ENCODE measurements at places on chromosomes 2 and 18.

- no peak for DNase-seq
These were observed 48.4 kb upstream of the NAB1 start for GRCh38 chr2:190600293-190601103.

GRCh38 chr18:79193826-79194225 lies 124.6 kb downstream of the ATP9B start:
- no peak for DNase-seq

DNA sequence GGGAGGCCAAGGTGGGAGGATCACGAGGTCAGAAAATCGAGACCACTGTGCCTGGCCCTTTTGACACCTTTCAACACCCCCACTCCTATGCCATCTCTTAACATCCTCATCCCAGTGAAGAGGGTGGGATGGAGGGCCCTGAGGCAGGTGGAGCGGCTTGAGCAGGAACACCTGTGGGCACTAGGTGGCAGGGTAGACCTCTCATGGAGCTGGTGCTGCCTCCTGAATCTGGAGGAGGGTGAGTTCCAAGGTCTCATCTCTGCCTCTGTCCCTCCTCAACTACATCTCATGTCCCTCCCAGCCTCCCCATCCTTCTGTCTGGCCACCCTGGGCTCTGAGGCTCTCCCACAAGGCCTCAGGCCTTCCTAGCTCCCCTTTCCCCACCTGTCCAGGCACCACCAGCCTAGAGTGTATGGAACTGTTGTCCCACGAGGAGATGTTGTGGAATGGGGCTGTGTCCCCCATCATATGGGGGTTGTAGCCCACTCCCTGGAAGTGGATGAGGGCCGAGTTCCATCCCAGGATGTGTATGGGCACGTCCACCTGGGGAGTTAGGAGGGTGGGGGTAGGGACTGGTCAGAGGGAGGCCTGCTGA lies 17.0 kb upstream of the CRYBA2 start:
- DNase-seq, result no peak

- DNase-seq, result no peak
These were observed 194.2 kb downstream of the GLI2 start for GRCh38 chr2:120929829-120930228.

- no peak for DNase-seq
These were observed 176.8 kb upstream of the ALKAL2 start for GRCh38 chr2:464562-465309.

GRCh38 chr2:124533226-124533954 lies 508.3 kb downstream of the CNTNAP5 start:
- no peak for DNase-seq

GRCh38 chr2:226295123-226295522 lies 504.5 kb downstream of the IRS1 start:
- DNase-seq, result no peak

DNA sequence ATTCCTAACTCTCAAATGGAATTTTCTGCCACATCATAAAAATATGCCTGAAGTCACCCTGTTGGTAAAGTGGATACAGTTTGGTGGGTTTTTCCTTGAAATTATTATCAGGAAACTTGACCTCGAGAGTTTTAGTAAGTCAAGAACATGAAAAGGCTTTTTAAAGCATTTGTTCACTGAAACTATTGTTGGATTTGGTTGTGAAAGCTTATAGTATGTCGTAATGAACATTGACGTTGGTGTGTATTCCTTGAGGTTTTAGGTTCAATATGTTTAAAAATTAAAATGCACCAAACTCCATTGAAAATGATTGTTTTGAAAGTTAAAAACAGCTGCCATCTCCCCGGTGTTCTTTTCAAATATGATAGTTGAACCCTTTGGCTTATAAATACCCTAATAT lies 30.8 kb downstream of the AOX1 start:
- no peak for DNase-seq

GRCh38 chr2:46985512-46985911 lies 69.9 kb upstream of the MCFD2 start:
- no peak for DNase-seq

DNA sequence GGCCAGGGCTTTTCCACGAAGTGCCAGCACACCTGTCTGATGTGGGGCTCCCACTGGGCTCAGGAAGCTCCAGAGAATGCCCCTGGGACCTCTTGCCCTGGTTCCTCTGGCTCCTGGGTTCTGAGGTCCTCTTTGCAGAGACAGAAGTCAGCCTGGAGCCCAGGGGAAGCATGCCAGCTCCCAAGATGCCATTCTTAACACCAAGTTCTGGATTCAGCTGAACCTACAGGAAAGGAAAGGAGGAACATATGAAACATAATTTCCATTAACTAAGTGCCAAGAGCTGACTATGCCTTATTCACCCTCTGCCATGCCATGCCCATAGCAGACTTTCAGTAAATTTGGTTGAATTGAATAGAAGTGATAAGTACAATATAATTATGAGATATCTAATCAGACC lies 21.9 kb downstream of the FAM124B start:
- no peak for DNase-seq
